ENCODE measurements at places on chromosomes 5 and 9. TPM values are rescaled to one million over a fixed set of nuclear protein-coding genes. Genes with fewer than 3 reads are reported as not detected.

DNA sequence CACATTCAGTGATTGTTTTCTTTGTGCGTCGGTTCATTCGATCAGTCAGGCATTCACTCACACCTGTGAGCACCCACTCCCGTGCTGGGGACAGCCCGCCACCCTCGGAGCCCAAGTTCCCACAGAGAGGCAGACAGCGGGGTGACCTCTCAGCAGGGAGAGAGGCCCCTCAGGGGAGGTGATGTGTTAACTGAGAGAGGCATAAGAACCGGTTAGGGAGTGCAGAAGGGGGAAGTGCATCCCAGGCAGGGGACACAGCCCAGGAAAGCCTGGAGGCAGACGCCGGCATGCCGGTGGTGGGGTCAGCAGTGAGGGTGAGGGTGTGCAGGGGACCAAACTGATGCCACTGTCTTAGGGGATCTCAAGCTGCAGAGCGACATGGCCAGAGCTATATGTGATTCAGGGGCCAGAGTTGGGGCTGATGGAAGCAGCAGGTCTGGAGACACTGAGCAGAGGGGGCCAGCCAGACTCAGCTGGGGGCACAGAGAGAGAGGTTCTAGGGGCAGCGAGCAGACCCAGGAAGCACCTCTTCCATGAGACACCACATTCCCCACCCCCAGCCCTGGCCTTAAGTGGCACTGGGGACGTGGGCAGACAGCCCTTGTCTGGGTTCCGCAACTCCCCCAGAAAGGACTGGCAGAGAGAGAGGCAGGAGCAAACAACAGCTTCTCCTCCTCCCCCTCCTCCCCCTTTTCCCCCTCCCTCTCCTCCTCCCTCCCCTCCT, 35.9 kb downstream of the HK3 start:
- no peak overlapping the region for H3K27ac ChIP-seq
- H3K36me3 ChIP-seq, result no peaks in the 10 kb centered on the region
- H3K4me3 ChIP-seq, result no peak overlapping the region

DNA sequence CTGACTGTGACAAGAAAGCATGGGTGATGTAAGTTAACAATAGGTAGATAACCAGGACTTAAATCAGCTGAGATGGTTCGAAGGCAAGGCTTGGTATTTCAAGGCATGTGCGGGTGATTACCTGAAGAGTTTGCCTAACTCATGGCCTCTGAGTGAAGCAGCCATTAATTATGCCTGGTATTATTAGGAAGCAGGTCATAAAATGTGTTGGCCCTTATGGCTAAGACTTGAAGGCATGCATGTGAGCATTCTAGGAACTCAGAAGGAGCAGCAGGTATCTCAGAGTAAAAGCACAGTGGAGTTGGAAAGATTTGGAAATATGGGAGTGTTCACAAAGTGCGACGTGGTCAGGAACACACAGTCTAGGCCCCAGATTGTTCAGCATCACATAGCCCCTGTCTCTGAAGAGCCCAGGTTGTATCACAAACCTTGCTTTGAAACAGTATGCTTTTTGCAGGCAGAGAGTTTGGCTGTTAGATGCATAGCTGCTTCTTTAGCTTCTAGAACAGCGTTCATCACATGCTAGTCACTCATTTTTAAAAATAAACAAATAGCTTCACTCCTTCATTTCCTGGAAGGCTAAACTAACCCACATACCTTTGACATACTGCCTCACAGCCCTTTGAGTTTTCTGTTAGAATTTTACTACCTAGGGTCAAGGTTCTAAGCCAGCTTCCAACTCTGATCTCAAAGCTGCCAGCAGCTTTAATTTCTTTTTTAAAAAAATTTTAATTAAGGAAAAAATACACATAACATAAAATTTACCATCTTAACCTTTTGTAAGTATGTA, 2.1 kb downstream of the HEXB start:
- H3K27me3 ChIP-seq, result no peaks in the 10 kb centered on the region
- peak overlapping the region; percentile 93 for H3K27ac ChIP-seq
- no peak overlapping the region for H3K4me3 ChIP-seq

DNA sequence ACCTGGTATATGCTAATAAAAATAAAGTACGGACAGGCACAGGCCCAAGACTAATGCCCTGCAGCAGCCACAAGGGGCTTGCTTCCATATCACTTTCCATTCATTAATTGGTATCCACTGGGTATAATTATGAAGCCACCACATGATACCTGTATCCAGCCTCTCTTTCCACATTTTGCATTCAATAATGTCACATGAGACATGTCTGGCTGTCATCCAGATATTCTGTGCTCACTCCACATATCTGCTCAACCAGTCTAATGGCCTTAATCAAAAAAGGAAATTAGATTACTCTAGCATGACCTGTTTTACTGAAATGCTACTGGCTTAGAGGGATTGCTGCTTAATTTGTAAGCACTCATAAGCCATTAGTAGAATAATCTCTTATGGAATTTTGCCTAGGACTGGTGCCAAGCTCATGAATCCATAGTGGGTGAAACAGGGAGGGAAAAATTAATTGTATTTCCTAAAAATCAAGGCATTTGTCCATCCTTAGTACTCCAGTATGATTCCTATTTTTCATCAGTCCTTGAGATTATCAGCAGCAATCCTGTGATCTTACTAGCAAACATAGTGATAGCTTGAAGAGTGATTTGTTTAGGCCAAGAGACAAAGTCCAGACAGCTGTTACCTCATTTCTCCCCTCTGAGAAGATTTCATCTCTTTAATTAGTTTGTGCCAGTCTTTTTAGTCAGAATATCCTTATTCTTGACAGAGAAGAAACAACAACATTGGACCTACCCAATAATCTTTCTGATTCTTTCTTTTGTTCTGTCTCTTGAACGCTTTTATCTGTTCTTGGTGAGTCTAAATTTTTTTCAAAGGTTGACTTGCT, 119.2 kb upstream of the ABCA1 start:
- H3K36me3 ChIP-seq, result no peaks in the 10 kb centered on the region
- DNase-seq, result no peak
- H3K27me3 ChIP-seq, result no peaks in the 10 kb centered on the region
- no peak overlapping the region for H3K4me3 ChIP-seq
- peaks cover 16% of the 10 kb centered on the region for H3K4me1 ChIP-seq
- peak overlapping the region; percentile 6 for H3K27ac ChIP-seq

GRCh38 chr5:87051502-87052113, 216.1 kb upstream of the RASA1 start:
- no peak overlapping the region for H3K4me3 ChIP-seq
- no peak overlapping the region for H3K27ac ChIP-seq
- H3K36me3 ChIP-seq, result no peaks in the 10 kb centered on the region
- DNase-seq, result no peak
- no peaks in the 10 kb centered on the region for H3K27me3 ChIP-seq

DNA sequence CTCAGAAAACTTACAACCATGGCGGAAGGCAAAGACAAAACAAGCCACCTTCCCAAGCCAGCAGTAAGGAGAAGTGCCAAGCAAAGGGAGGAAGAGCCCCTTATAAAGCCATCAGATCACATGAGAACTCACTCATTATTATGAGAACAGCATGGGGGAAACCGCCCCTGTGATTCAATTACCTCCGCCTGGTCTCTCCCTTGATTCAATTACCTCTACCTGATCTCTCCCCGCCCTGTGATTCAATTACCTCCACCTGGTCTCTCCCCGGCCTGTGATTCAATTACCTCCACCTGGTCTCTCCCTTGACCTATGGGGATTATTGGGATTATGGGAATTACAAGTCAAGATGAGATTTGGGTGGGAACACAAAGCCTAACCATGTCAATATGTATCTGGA, 467.3 kb upstream of the FTMT start:
- H3K4me1 ChIP-seq, result no peaks in the 10 kb centered on the region
- no peak overlapping the region for H3K27ac ChIP-seq
- no peak overlapping the region for H3K4me3 ChIP-seq
- no peaks in the 10 kb centered on the region for H3K27me3 ChIP-seq

DNA sequence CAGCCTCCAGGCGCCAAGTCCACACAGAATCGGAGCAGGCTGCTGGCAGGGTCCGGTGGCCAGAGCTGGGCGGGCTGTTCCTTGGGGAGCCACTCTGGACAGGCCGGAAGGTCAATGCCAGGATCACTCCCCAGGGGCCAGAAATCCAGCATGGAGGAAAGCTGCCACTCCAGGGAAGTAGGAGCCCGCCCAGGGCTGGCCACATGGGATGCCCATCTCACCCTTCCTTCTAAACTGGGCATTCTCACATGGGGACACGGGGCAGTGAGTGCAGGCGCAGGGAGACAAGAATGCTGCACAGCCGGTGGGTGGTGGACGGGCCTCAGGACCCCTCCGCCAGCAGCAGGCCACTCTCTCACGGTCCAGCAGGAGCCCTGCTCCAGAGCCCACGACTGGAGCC, 58.2 kb downstream of the ADAMTS2 start:
- no peak overlapping the region for H3K4me3 ChIP-seq
- H3K36me3 ChIP-seq, result no peaks in the 10 kb centered on the region
- DNase-seq, result no peak
- H3K27me3 ChIP-seq, result no peaks in the 10 kb centered on the region
- no peaks in the 10 kb centered on the region for H3K4me1 ChIP-seq

GRCh38 chr5:121479337-121479736, 372.3 kb upstream of the FTMT start:
- H3K36me3 ChIP-seq, result no peaks in the 10 kb centered on the region
- no peak overlapping the region for H3K27ac ChIP-seq
- no peaks in the 10 kb centered on the region for H3K4me1 ChIP-seq
- no peaks in the 10 kb centered on the region for H3K27me3 ChIP-seq
- no peak for DNase-seq

GRCh38 chr5:150024346-150024984, 23.9 kb downstream of the HMGXB3 start:
- H3K36me3 ChIP-seq, result peaks cover 13% of the 10 kb centered on the region
- no peak overlapping the region for H3K4me3 ChIP-seq
- no peak for DNase-seq
- H3K27me3 ChIP-seq, result no peaks in the 10 kb centered on the region

DNA sequence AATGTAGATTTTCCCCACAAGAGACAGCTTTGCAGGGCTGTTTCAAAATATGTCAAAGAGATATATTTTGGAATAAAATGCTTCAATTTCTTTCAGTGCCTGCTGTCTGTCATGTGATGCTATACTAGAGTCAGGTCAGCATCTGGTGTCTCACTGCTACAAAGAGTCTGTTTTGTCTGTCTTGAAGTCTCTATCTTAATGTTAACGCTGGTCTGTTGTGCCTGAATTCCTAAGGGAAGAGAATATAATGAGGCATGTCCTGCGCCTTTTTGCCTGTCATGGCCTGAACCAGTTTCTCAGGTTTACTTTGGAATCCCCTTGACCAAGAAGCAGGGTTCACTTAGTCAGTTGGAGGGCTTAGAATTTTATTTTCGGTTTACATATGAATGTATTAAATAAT, 176.4 kb downstream of the PDZD2 start:
- no peak overlapping the region for H3K27ac ChIP-seq
- H3K4me1 ChIP-seq, result no peaks in the 10 kb centered on the region
- H3K27me3 ChIP-seq, result no peaks in the 10 kb centered on the region
- H3K4me3 ChIP-seq, result no peak overlapping the region
- no peak for DNase-seq

DNA sequence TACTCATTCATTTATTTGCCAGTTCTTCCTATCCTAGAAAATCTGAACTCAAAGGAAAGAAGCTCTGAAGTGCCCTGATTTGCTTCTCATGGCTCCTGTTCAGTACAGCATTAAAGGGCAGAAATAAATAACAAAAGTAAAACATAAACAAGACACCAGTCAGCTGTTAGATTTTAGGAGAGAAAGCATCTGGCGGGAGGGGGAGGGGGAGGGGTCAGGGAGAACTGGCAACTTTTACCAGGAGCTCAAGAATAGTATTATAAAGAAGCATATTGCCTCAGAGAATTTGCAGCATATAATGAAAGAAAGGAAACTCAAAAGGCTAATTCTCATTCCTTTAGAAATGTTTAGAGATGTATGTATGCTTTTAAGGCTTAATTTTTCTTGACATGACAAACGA, 68.1 kb downstream of the SEMA6A start:
- H3K4me1 ChIP-seq, result no peaks in the 10 kb centered on the region
- no peak overlapping the region for H3K4me3 ChIP-seq
- DNase-seq, result no peak

DNA sequence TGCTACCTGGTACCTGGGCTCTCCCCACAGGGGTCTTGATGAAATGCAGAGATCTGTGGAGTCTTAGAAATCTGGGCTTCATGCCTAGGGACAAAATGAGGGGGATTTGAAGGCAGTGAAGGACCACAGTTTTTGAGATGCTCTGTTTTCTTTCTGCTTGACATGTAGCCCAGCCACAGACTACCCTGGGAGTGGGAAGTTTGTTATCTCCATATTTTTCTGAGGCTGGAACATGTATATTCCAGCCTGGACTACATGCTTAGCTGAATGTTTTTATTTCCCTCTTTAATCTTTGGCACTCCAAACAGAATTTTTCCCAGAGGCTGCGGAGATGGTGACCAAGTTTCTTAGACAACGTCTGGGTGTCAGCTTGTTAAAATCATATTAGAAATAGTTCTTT, 252.9 kb downstream of the PAPPA start:
- H3K4me1 ChIP-seq, result no peaks in the 10 kb centered on the region
- no peak overlapping the region for H3K27ac ChIP-seq
- H3K4me3 ChIP-seq, result no peak overlapping the region
- H3K36me3 ChIP-seq, result peaks cover 4% of the 10 kb centered on the region

- no peak overlapping the region for H3K4me3 ChIP-seq
- H3K27ac ChIP-seq, result peak overlapping the region; percentile 51
- DNase-seq, result no peak
Observed at GRCh38 chr5:179771311-179771895, 22.4 kb upstream of the LTC4S start.

- H3K36me3 ChIP-seq, result peaks cover 8% of the 10 kb centered on the region
- peak overlapping the region; percentile 88 for H3K4me3 ChIP-seq
- no peak for DNase-seq
- no peaks in the 10 kb centered on the region for H3K27me3 ChIP-seq
Observed at GRCh38 chr5:39189292-39189955, 29.9 kb downstream of the FYB1 start.

DNA sequence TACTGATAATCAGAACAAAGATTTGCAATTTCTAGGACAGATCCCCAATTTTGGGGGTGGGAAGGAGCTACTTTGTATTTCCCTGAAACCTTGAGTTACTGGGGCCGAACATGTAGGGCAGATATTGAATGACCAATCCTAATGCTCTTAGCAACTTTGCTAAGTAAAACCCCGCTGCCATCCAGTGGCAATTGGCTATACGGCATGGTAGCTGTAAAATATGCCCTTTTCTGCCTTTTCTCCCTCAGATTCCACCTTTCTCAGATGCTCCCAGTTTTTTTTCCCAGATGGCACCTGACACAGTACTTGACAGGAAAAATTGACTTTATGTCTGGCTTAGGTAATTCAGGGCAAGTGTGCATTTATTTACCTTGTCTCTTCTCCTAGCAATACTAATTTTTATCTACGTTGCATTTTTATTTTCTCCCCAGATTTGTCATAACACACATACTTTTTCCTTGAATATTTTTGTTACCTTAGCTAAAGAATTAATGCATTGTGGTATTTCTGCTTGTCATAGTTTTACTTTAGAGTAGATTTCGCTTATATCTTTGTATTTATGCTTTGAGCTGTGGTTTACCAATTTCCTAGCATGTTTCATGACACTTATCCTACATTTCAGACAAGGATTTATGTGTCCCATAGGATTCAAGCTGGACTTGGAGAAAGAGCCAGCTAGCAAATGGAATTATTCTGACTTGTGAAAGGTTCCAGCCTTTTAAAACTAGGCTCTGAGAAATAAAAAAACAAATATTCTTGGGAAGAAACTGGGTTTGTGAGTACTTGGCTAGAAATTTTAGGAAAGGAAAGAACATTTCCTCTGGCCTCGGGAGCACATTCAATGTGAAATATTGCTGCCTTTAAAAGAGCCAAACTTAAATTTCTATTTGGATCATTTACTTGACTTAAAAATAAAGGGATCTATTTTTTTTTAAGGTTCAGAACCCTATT, 37.4 kb downstream of the PIK3R1 start:
- DNase-seq, result peak; percentile 32
- H3K27ac ChIP-seq, result peak overlapping the region; percentile 94
- no peaks in the 10 kb centered on the region for H3K36me3 ChIP-seq
- H3K4me1 ChIP-seq, result peaks cover 76% of the 10 kb centered on the region

MAMDC4 gene
- 3.4 TPM for total RNA-seq

REEP2 gene
- total RNA-seq, result 0.40 TPM

NELFB gene
- 37.8 TPM for total RNA-seq

EDIL3 gene
- total RNA-seq, result not detected
